HCT116 (cell line): ENCODE measurements at places on chromosomes 5 and 9. TPM values are rescaled to one million over a fixed set of nuclear protein-coding genes. Genes with fewer than 3 reads are reported as not detected.

The PRLR gene
- total RNA-seq = 0.10 TPM

The TLX3 gene
- 4.6 TPM for total RNA-seq

The NUTM2G gene
- total RNA-seq = not detected

The OMD gene
- total RNA-seq = not detected

The SLC6A3 gene
- total RNA-seq = not detected

The HSD17B3 gene
- 0.37 TPM for total RNA-seq

GRCh38 chr5:97072696-97073095, 69.7 kb downstream of the LIX1 start:
- DNase-seq = no peak

DNA sequence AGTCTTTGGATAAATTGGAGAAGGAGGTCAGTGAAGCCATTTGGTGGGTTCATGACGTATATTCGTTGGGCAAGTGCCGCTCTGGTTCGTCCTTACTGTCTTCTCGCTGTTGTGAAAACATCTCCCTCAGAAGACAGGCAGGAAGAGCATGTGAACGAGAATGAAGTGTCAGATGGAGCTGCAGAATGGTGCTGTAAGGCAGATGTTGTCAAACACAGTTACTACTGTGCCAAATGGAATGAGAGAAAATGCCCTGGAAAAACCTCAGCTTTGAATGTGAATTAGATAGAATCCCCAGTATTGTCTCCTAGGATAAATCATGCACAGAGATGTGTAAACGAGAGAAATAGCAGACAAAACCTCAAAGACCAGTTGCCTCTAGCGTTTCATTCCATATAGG, 121.5 kb downstream of the CAMK4 start:
- no peak for DNase-seq

DNA sequence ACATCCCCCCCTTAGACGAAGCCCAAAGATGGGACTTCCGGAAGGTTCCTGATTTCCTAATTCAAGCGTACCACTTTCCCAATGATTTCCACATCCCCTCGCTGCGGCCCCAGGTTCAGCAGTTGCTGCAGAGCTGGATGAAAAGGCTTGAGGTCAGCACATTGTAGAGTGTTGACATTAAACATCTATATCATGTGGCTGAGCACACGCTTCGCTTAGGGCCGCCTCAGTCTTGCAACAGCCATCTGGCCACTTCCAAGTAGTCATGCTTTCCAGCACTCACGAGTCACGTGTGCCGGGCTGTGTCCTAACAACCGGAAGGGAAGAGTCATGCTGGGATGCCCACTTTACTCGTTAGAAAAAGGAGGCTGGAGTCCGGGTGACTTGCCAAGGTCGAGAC, 340.6 kb upstream of the IRX4 start:
- DNase-seq = no peak

DNA sequence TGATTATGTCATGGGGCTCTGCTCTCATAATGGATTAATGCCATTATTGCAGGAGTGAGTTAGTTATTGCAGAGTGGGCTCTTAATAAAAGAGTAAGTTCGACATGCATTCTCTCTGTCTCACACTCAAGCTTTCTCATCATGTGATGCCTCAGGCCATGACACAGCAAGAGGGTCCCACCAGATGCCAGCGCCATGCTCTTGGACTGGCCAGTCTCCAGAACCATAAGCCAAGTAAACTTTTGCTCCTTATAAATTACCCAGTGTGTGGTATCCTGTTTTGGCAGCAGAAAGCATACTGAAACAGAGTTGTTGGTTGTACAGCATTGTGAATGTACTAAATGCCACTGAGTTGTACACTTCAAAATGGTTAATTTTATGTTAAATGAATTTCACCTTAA, 138.1 kb downstream of the MYO10 start:
- no peak for DNase-seq

- DNase-seq = no peak
Observed at GRCh38 chr5:176542135-176542595, 5.0 kb upstream of the RNF44 start.

DNA sequence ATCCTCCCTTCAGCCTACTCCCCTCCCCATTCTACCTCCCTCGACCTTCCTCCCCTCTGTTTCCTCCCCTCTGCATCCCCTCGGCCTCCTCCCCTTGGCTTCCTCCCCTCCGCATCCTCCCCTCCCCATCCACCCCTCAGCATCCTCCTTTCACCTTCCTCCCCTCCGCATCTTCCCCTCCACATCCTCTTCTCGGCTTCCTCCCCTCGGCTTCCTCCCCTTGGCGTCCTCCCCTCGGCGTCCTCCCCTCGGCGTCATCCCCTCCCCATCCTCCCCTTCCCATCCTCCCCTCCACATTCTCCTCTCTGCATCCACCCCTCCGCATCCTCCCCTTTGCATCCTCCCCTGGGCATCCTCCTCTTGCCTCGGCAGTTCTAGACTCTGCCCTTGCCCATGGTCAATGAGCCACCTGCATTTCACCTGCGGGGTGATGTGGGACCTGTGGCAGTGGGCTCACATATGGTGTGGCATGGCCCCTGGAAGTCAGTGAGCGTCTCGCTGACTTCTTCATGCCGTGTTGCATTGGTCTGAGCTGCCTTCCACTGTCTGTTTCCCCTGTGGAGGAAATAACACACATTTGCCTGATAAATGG, 113.0 kb downstream of the WNK2 start:
- no peak for DNase-seq

DNA sequence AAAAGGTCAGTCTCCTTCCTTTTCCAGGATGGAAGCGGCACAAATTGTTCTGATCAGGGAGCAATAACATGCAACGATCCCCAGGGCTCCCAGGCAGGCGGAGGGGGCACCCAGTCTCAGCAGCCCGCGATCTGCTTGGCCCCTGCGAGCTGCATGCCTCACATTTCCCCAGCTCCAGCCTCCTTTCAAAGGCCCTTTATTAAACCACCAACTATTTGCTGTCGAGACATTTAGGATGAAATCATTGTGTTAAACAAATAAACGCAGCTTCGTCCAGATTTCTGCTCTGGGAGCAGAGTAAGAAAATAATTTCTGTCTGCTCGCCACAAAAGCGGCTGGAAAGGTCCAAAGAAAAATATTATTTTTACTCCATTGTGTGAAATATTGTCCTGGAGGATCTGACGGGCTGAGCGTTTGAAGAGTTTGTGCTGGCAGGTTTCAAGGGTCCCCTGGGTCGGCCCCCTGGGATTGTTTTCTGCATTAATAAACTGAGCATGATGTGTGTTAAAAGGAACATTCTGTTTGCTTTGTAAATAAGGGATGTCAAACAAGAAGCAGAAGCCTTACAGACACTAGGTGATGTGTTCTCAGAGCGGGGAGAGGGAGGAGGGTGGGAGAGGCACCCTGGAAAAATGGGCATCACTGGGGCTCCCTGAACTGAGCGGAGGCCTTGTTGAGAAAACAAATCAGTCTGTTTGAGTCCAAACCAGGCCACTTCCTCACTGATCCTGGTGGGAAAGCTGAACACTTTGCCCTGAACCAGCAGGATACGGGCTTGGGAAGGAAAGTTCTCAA, 110.1 kb downstream of the FOXD1 start:
- DNase-seq = no peak

- DNase-seq = no peak
Observed at GRCh38 chr5:6590581-6590980, 42.3 kb downstream of the NSUN2 start.

- DNase-seq = no peak
Observed at GRCh38 chr5:42360616-42361314, 62.5 kb upstream of the GHR start.

DNA sequence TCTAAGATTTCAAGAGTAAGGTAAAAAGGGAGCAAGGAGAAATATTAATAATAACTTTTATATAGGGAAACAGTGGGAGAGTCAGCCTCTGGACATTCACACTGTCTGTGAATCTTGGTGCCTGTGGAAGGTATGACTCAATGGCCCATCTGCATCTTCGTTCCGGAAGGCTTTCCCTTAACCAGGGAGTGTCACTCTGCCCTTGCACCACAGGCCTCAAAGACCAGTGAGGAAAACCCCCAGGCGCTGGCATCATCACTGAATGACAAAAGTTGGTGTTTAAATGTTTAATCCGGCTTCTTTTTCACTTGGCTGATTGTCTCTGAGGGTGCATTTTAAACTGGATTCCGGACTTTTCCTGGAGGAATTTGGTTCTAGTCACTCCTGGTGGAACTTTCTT, 522.4 kb upstream of the TLE4 start:
- no peak for DNase-seq

DNA sequence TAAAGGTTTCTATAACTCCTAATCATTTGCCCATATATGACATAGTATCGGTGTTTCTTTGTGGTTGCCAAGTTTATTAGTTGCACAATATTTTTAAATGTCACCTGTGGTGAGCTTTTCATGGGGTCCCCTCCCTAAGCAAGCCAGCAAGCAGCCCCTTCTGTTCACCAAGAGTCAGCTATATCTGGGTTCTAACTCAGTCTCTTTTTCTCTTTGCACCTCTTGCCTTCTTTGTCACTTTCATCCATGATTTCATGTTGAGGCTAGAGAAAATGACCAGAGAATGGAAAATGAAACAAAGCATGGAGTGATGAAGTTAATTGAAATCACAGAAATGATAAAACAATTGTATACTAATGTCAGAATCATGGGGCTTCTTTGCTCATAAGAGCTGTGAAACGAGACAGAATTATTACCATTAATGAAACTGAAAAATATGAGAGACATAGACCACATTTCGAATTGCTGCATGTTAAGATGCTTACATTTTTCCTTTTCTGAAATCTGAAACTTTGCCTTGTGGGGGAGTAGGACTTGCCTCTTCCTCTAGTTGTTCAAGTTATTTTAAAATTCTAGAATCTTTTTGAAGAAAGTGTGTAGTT, 75.7 kb downstream of the CAMK4 start:
- no peak for DNase-seq

DNA sequence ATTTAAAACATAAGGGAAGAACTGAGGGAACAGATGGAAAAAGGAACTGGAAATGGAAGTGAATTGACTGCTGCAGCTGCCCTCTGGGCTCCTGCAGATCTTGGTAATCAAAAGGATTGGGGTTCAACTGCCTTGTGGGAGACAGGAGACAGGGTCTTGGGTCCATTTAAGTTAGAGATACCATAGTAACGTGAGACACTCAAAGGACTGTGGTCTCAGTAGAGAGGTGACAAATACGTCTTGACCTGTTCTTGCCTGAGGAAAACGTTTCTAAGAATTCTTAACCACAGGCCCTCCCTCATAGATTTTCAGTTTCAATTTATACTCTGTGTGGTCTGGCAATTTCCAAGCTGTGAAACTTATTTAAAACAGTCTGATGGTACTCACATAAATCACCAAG, 100.8 kb upstream of the DHFR start:
- no peak for DNase-seq

DNA sequence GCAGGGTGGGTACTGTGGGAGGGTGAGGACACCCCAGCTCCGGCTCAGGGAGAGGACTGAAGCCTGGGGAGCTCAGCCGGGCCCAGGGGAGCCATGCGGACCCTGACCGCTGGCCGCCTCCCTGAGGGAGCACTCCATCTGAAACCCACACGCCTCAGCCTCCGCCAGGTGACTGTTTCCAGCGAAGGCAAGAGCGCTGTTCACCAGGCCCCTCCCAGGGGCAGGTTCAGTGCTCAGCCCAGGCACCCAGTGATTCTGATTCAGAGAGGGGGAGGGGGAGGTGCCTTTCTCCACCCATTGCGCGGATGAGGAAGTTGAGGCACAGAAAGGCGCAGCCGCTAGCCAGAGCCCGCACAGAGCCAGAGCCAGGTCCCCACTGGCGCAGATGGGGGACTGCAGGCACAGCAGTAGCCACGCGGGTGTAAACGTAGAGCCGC, 27.0 kb downstream of the ADGRD2 start:
- DNase-seq = no peak

GRCh38 chr9:87007711-87008366, 60.5 kb upstream of the GAS1 start:
- DNase-seq = no peak

GRCh38 chr5:95392593-95393182, 1.5 kb downstream of the FAM81B start:
- DNase-seq = no peak

GRCh38 chr5:28344836-28345433, 1306.5 kb upstream of the CDH9 start:
- no peak for DNase-seq

GRCh38 chr5:158845941-158846340, 253.8 kb downstream of the EBF1 start:
- no peak for DNase-seq

GRCh38 chr9:79809316-79809876, 237.6 kb downstream of the TLE4 start:
- DNase-seq = no peak

GRCh38 chr5:36147681-36148080, 4.0 kb downstream of the LMBRD2 start:
- DNase-seq = no peak

DNA sequence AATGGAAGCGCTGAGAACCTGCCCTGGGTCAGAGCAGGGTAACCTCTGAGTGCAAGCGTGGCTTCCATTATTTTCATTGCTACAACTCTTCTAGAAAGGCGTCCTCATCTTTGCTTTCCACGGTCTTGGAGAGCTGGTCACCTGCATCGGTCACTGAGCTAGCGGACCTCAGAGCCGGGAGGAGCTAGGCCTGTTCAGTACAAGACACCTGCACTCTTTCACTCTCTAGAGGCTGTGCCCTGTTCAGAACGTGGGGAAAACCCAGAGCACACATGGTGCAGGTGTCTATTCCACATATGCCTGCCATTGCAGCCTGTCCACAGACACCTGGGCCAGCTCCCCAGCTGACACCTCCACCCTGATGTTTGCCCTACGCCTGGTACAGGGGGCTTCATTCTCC, 147.8 kb upstream of the IRX2 start:
- no peak for DNase-seq

DNA sequence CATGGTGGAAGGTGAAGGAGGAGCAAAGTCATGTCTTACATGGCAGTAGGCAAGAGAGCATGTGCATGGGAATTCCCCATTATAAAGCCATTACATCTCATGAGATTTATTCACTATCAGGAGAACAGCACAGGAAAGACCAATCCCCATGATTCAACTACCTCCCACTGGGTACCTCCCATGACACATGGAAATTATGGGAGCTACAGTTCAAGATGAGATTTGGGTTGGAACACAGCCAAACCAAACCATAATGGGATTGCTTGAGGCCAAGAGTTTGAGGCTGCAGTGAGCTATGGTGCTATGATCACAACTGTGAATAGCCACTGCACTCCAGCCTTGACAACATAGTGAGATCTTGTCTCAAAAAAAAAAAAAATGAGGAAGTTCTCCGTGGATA, 581.8 kb downstream of the TAF11L14 start:
- no peak for DNase-seq

DNA sequence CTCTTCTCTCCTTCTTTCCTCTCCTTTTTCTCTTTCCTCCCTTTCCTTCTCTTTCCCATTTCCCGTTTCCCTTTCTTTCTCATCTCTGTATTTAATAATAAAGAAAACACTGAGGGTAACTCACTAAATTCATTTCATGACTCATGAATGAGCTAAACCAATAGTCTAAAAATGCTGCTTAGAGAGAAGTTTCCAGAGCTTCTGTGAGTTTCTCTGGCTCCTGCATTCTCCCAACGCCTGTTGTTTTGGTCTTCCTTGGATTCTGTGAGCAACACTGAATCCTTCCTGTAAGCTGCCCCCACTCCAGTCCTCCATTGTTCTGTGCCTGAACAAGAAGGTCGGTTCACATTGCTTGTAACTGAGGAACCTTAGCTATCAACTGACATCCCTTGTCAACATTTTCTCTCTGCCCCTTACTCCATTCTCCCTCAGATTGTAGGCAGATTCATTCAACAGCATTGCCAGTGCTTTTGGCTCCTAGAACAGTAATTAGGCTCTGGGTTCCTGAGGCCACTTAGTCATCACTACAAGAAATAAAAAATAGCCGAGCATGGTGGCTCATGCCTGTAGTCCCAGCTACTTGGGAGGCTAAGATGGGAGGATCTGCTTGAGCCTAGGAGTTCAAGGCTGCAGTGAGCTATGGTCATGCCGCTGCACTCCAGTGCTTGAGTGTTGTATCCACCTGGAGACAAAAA, 237.7 kb upstream of the KLF4 start:
- DNase-seq = no peak

GRCh38 chr9:112705768-112706427, 12.0 kb downstream of the INIP start:
- DNase-seq = no peak
